ENCODE measurements at places on chromosomes 1 and 21.

- DNase-seq, result no peak
Observed at GRCh38 chr1:30920827-30921226, 12.3 kb upstream of the SDC3 start.

- DNase-seq, result peak; percentile 55
Observed at GRCh38 chr21:26945916-26946675, 20.8 kb downstream of the ADAMTS5 start.

DNA sequence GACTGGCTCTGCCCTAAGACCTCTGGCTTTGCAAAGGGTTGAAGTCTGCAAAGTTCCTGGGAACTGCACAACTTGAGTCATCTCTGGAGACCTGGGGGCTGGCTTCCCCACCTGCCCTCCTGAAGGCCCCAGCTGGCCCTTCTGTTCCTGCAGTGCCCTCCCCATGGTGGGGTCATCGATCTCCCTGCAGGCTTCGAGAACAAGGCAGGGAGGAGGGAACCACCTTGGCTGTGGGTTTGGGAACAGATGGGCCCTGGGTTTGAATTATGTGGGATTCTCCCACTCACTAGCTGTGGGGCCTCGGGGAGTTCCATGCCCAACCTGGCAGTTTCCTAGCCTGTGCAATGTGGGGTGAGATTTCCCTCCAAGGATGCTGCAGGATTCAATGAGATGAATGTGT is 310.2 kb downstream of the PTPRU start:
- no peak for DNase-seq

DNA sequence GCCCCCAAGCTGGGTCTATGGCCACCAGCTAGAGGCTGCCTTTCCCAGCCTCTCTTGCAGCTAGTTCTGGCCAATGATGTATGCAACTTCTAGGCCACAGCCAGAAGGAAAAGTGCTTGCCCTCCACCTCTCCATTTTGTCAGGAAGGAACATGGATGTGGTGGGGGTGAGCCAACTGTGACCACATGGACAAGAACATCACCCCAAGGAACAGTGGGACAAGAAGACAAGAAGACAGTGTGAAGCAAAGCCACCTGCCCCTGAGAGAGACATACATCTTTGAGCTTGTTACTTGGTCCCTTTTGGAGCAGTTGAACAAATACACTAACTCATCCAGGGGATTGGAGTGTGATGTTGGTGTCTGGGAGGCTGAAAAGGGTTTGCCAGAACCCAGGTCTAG is 105.8 kb upstream of the EDN2 start:
- no peak for DNase-seq

DNA sequence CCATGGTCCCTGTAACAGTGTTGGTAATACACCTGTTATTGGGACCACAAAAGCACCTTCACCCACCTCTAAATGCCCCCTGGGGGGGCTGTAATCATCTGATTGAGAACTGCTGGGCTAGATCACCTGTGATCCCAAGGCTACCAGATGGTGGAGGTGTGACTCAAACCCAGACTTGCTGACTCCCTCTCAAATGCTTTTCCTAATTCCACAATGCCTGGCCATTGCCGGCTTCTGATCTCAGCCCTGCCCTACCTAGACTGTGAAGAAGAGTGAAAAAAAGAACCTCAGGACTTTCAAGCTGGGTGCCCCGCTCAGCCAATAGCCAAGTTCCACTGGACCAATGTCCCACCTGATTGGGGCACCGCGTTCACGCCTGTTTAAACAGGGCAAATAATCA is 9.6 kb downstream of the TMEM9 start:
- DNase-seq, result peak; percentile 7

- DNase-seq, result no peak
Observed at GRCh38 chr1:181396171-181396670, 87.1 kb upstream of the CACNA1E start.

- DNase-seq, result peak; percentile 43
Observed at GRCh38 chr1:154466921-154467417, 35.0 kb upstream of the TDRD10 start.

All from ovary (tissue), 10 donors.